ENCODE measurements at places on chromosomes 12 and 14. TPM values are rescaled to one million over a fixed set of nuclear protein-coding genes. Genes with fewer than 3 reads are reported as not detected.

DNA sequence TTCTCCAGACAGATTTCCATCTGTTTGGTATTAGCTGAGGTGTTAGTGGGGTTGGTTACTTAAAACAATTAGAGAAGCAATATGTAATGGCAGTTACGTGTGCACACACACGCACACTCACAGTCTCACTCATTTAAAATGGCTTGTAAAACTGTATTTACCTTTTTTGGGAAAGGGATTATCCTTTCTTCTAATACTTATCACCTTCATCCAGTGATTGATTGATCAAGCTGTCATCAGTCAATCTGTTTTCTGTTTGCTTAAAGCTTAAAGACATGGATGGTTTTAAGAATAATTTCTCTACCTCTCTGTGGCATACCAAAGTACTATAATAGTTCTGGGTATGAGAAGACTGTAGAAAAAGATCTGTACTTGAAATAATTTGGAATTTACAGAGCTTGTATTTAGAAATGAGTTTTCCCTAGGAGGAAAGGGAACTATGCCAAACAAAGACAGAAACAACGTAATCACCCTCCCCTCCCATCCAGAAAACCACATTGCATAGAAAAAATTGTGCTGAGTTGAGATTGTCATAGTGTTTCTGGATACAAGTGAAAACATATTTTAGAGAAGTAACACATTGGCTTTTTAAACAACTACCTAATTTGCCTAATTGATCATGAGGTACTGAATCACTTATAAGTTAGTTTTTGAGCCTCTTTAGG lies 455.8 kb downstream of the PCNX1 start:
- DNase-seq = no peak
- H3K4me3 ChIP-seq = 0 out of 2 replicates have a peak overlapping the region, but pooled peaks have one; percentile 15
- H3K27ac ChIP-seq = peak overlapping the region; percentile 70
- no peaks in the 10 kb centered on the region for H3K27me3 ChIP-seq
- peaks cover 72% of the 10 kb centered on the region for H3K4me1 ChIP-seq
- peaks cover 30% of the 10 kb centered on the region for H3K36me3 ChIP-seq

- no peak overlapping the region for H3K27ac ChIP-seq
- no peak overlapping the region for H3K4me3 ChIP-seq
- H3K36me3 ChIP-seq = no peaks in the 10 kb centered on the region
These were observed 13.9 kb upstream of the HOXC13 start for GRCh38 chr12:53924521-53925405.

GRCh38 chr12:114192013-114192412 lies 213.9 kb downstream of the TBX5 start:
- no peak for DNase-seq
- no peak overlapping the region for H3K27ac ChIP-seq
- peaks cover 6% of the 10 kb centered on the region for H3K4me1 ChIP-seq
- H3K4me3 ChIP-seq = no peak overlapping the region

GRCh38 chr12:78403681-78404080 lies 460.9 kb upstream of the SYT1 start:
- no peak overlapping the region for H3K27ac ChIP-seq
- DNase-seq = no peak
- no peak overlapping the region for H3K4me3 ChIP-seq
- no peaks in the 10 kb centered on the region for H3K27me3 ChIP-seq
- no peaks in the 10 kb centered on the region for H3K36me3 ChIP-seq

GRCh38 chr12:52037248-52037861 lies 13.9 kb upstream of the NR4A1 start:
- H3K4me1 ChIP-seq = peaks cover 46% of the 10 kb centered on the region
- H3K4me3 ChIP-seq = peak overlapping the region; percentile 92
- peaks cover 9% of the 10 kb centered on the region for H3K27me3 ChIP-seq

GRCh38 chr14:69648480-69649451 lies 37.4 kb downstream of the SUSD6 start:
- H3K27me3 ChIP-seq = peaks cover 1% of the 10 kb centered on the region
- H3K4me3 ChIP-seq = peak overlapping the region; percentile 67
- peak; percentile 35 for DNase-seq
- H3K4me1 ChIP-seq = peaks cover 71% of the 10 kb centered on the region
- H3K27ac ChIP-seq = peak overlapping the region; percentile 73
- 0 out of 2 replicates have a peak, but pooled peaks cover 5% of the 10 kb centered on the region for H3K36me3 ChIP-seq

- H3K36me3 ChIP-seq = no peaks in the 10 kb centered on the region
- no peak overlapping the region for H3K4me3 ChIP-seq
- no peaks in the 10 kb centered on the region for H3K4me1 ChIP-seq
- H3K27me3 ChIP-seq = peaks cover 17% of the 10 kb centered on the region
- no peak overlapping the region for H3K27ac ChIP-seq
- no peak for DNase-seq
These were observed 21.9 kb downstream of the WIF1 start for GRCh38 chr12:65099182-65099581.

GRCh38 chr14:94043111-94043755 lies 17.1 kb downstream of the OTUB2 start:
- peaks cover 33% of the 10 kb centered on the region for H3K4me1 ChIP-seq
- H3K27ac ChIP-seq = no peak overlapping the region
- no peak overlapping the region for H3K4me3 ChIP-seq
- H3K36me3 ChIP-seq = peaks cover 7% of the 10 kb centered on the region

DNA sequence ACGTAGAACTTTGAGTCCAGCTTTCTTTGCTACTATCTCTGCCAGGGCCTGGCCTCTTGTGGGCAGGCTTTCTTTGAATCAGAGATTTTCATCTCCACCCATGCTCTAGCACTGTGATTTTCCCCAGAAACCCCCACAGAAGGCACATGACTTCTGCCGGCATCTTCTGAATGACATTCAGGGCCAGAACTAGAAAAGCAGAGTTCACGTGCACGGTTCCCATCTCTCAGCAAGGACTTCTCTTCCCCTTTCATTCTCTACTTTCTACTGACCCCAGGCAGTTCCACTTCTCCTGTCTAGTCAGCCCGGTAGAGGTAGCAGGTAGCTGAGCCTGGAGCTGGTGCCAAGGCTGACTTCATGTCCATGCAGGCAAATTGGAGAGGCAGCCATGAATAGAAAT lies 26.9 kb downstream of the BATF start:
- H3K4me3 ChIP-seq = no peak overlapping the region
- peaks cover 2% of the 10 kb centered on the region for H3K4me1 ChIP-seq
- DNase-seq = no peak
- H3K27ac ChIP-seq = no peak overlapping the region

- H3K27me3 ChIP-seq = no peaks in the 10 kb centered on the region
- H3K27ac ChIP-seq = peak overlapping the region; percentile 99
- H3K36me3 ChIP-seq = no peaks in the 10 kb centered on the region
- peak overlapping the region; percentile 78 for H3K4me3 ChIP-seq
These were observed 92.1 kb downstream of the LRRC74A start for GRCh38 chr14:76918256-76918781.

- H3K4me3 ChIP-seq = no peak overlapping the region
- H3K27me3 ChIP-seq = no peaks in the 10 kb centered on the region
- no peaks in the 10 kb centered on the region for H3K36me3 ChIP-seq
- DNase-seq = peak; percentile 72
- H3K27ac ChIP-seq = no peak overlapping the region
These were observed 387.9 kb downstream of the DAD1 start for GRCh38 chr14:22200977-22201605.

- H3K27ac ChIP-seq = no peak overlapping the region
- peaks cover 11% of the 10 kb centered on the region for H3K4me1 ChIP-seq
- peaks cover 15% of the 10 kb centered on the region for H3K36me3 ChIP-seq
- H3K4me3 ChIP-seq = no peak overlapping the region
These were observed 47.4 kb downstream of the CALM1 start for GRCh38 chr14:90444077-90444696.

GRCh38 chr12:120598674-120599463 lies 17.7 kb upstream of the POP5 start:
- no peak overlapping the region for H3K4me3 ChIP-seq
- H3K36me3 ChIP-seq = no peaks in the 10 kb centered on the region
- peaks cover 44% of the 10 kb centered on the region for H3K27me3 ChIP-seq
- H3K27ac ChIP-seq = no peak overlapping the region

DNA sequence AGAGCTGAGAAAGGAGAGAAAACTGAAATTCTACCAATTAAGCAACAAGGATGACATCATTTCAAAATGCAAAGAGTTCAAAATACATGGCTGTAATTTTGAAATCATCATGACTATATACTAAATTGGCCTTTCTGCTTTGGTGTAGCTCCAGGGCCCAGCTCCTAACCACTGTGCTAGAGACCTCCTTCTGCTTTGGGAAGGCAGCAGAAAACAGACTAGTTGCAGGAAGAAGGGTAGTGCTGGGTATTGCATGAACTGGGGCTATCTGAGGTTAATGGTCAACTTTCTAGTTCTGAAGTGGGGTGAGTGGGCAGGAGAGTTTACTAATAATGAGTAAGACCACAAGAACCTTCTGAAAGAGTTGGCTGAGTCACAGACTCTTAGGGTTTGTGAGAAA lies 66.2 kb downstream of the PTGER2 start:
- DNase-seq = no peak
- peaks cover 18% of the 10 kb centered on the region for H3K27me3 ChIP-seq
- H3K4me1 ChIP-seq = peaks cover 15% of the 10 kb centered on the region
- no peak overlapping the region for H3K27ac ChIP-seq
- peaks cover 18% of the 10 kb centered on the region for H3K36me3 ChIP-seq
- no peak overlapping the region for H3K4me3 ChIP-seq

GRCh38 chr12:108856428-108857157 lies 790 bp downstream of the SSH1 start:
- peaks cover 41% of the 10 kb centered on the region for H3K36me3 ChIP-seq
- DNase-seq = peak; percentile 85
- H3K27me3 ChIP-seq = peaks cover 14% of the 10 kb centered on the region
- peak overlapping the region; percentile 98 for H3K4me3 ChIP-seq
- H3K27ac ChIP-seq = peak overlapping the region; percentile 100

- DNase-seq = peak; percentile 83
- no peaks in the 10 kb centered on the region for H3K36me3 ChIP-seq
- peaks cover 27% of the 10 kb centered on the region for H3K4me1 ChIP-seq
- H3K27ac ChIP-seq = peak overlapping the region; percentile 60
These were observed 3.4 kb downstream of the GALNT16 start for GRCh38 chr14:69263364-69263763.

The OAS2 gene
- 0.28 TPM for total RNA-seq

The RBP5 gene
- not detected for total RNA-seq

The LHX5 gene
- total RNA-seq = not detected

The TBX3 gene
- total RNA-seq = 128 TPM

The PMCH gene
- total RNA-seq = not detected

The TAS2R19 gene
- 0.32 TPM for total RNA-seq

The BTBD7 gene
- 38.7 TPM for total RNA-seq
